Stomach (tissue), 19 donors: ENCODE measurements at places on chromosomes 7 and 10. TPM values are rescaled to one million over a fixed set of nuclear protein-coding genes. Genes with fewer than 3 reads are reported as not detected.

DNA sequence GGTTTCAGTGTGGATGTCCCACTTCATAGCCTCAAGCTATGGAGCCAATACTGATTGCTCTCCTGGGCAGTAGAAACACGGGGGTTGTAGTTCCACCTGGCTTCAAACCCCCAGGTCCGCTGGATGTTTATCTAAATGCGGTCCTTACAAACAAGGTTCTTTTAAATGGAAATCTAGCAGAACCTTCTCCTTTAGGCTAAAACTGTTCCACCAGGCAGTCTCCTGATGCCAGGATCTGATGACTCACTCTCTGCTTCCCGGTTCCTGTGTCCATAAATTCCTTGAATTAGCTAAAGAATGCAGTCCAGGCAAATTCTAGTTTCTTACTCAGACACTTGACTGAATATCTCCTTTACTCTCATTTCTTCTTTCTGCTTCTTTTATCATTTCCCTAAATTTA, 108.4 kb upstream of the FAM3C start:
- H3K4me3 ChIP-seq: no peak overlapping the region
- H3K27me3 ChIP-seq: no peaks in the 10 kb centered on the region
- no peak for DNase-seq
- no peaks in the 10 kb centered on the region for H3K36me3 ChIP-seq

The ZNRF2 gene
- 13.9 TPM for polyA plus RNA-seq

The TACC2 gene
- 29.0 TPM for polyA plus RNA-seq

The WDFY4 gene
- 1.4 TPM for polyA plus RNA-seq

The EN2 gene
- 0.03 TPM for polyA plus RNA-seq

The DENND11 gene
- polyA plus RNA-seq: 9.5 TPM

The RSPH10B2 gene
- not detected for polyA plus RNA-seq
